ENCODE measurements at places on chromosomes 2 and 18.

DNA sequence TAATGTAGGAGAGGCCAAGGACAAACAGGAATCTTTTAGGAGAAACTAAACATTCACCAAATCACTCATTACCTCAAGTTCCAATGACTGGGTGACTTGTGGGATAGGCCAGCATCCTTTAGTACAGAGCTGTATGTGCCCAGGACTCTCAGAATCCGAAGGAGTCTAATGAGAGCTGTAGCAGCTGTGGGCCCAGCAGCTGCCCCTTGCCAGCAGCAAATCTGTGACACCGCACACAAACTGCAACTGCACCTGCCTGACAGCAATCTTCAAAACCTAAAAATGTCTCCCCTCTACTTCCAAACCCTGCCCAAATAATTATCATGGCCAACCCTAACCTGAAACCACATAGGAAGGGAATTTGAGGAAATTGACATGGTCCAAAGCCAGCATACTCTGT is 44.5 kb upstream of the ACVR2A start:
- DNase-seq: no peak

GRCh38 chr18:37385846-37386778 is 179.5 kb downstream of the CELF4 start:
- DNase-seq: no peak

GRCh38 chr2:202965810-202966460 is 48.7 kb upstream of the NBEAL1 start:
- DNase-seq: peak; percentile 1

GRCh38 chr2:10245661-10246060 is 57.0 kb upstream of the HPCAL1 start:
- DNase-seq: no peak

GRCh38 chr2:88265352-88266303 is 95.5 kb downstream of the THNSL2 start:
- no peak for DNase-seq

GRCh38 chr18:67977067-67977616 is 460.6 kb upstream of the DSEL start:
- no peak for DNase-seq

- no peak for DNase-seq
Measured at GRCh38 chr2:159900343-159900742, 102.3 kb upstream of the CD302 start.

GRCh38 chr2:46970334-46971288 is 55.0 kb upstream of the MCFD2 start:
- DNase-seq: no peak

DNA sequence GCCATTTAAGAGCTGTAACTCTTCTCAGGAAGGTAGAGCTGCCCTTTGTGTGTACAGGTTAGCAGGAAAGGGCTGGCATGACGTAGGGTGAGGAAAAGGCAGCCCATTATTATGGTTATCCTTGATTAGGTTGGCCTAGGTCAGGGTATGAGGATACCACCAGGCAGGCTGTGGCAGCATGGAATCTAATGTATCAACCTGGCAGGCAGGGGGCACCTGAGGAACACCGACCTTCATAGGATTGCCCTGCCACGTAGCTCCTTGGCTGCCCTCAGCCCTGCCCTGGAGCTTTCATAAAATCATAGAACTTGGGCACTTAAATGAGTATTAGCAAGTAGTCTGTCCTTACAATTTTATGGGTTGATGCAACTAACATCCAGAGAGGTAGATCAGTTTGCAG is 261.6 kb downstream of the LTBP1 start:
- no peak for DNase-seq

- DNase-seq: no peak
Measured at GRCh38 chr2:71560638-71561011, 107.3 kb downstream of the DYSF start.

- DNase-seq: no peak
Measured at GRCh38 chr2:100484390-100484789, 14.1 kb downstream of the NMS start.

- no peak for DNase-seq
Measured at GRCh38 chr2:75787532-75788132, 76.9 kb upstream of the GCFC2 start.

DNA sequence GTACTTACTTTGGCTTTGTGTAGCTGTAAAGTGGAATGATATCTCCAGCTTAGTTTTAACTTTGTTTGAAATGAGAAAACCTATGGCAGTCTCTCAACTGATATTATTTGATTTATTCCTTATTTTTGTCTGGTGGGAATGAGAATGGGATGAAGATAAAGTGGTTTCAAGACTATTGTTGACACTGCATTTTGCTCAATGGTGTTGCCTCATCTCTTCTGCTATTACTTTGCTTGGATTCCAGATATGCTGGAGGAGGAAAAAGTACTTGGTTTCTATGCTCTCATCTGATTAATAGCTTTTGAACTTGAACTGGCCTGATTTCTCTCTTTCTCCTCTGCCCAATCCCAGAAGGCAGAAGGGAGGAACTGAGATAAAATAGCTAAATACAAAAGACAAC is 198.2 kb downstream of the CTNNA2 start:
- DNase-seq: no peak

GRCh38 chr2:222485367-222486211 is 61.2 kb downstream of the SGPP2 start:
- DNase-seq: no peak

GRCh38 chr18:76457957-76458356 is 37.1 kb downstream of the ZNF516 start:
- no peak for DNase-seq

GRCh38 chr18:79129120-79129519 is 59.9 kb downstream of the ATP9B start:
- no peak for DNase-seq
